ENCODE measurements at places on chromosomes 16 and 17. TPM values are rescaled to one million over a fixed set of nuclear protein-coding genes. Genes with fewer than 3 reads are reported as not detected.
A peak's percentile ranks its signal among the peaks of the same experiment; 100 is the strongest.

Gene C1QTNF8
- not detected for total RNA-seq

Gene MPP3
- 10.8 TPM for total RNA-seq

GRCh38 chr17:43595466-43595865 lies 49.3 kb upstream of the ETV4 start:
- DNase-seq: peak; percentile 56

DNA sequence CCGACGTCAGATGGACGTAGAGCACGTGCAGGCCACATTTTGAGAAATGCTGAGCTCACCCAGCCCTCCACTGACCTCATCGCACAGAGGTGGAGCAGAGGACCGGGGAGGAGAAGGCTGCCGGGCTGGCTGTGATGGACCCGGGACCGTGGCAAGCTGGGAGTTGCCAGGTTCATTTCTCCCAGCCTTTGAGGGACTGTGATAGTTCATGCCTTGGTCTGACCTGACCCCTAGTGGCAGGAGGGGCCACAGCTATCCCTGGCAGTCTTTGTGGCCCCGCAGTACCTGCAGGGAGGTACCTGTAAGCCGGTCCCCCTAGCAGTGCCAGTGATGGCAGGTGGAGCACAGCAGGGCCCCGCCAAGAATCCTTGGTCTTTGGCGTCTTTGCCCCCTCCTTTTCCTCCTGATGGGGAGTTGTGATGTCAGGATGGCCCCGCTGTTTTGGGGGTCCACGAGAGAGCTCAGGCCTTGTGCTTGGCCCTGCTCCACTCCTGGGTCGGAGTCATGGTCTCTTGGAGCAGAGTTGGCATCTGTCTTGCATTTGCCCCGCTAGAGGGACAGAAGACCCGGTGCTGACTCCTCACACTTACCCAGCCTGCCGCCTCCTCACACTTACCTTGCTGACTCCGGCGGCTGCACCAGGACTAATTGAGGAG lies 50.4 kb downstream of the OR1D5 start:
- DNase-seq: peak; percentile 26

- no peak for DNase-seq
Observed at GRCh38 chr17:57356719-57357391, 100.5 kb downstream of the MSI2 start.

- DNase-seq: peak; percentile 17
Observed at GRCh38 chr16:71781741-71782140, 26.9 kb downstream of the AP1G1 start.

- DNase-seq: peak; percentile 19
Observed at GRCh38 chr16:69859105-69859989, 91.8 kb upstream of the CLEC18A start.

Data from mammary epithelial cell (primary cell).